ENCODE measurements at places on chromosomes 4 and X.

DNA sequence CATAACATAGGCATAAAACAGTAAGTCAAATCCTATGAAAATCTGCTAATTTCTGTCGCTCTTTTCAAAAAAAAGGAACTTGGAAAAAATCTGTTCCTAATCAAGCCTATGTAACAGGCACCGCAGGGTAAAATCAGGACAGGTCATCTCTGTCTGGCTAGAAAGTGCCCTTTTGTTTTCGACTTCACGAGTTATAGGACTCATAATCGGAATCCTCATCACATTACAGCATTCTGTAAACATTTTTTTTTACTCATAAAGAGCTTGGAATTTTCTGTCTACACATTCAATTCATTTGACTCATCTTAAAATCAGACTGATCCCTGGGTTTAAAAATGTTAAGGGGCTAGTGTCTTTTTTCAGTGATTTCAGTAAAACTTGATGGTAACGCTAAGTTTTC is 181.7 kb upstream of the TBC1D9 start:
- no peak for DNase-seq

GRCh38 chr4:26687728-26688127 is 103.8 kb downstream of the TBC1D19 start:
- DNase-seq: no peak

DNA sequence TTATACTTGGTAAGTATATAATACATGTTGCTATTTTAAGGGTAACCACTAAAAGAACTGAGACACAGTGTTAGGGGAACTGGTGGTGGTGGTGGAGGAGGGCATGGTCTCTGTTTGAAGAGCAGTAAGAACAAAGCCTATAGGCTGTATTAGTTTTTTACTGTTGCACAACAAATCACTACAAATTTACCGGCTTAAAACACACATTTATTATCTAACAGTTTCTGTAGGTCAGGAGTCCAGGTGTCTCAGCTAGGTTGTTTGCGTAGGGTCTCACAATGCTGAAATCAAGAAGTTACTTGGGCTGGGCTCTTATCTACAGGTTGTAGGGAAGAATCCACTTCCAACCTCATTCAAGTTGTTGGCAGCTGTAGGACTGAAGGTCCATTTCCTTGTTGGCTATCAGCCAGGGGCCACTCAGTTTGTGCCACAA is 52.6 kb downstream of the CASK start:
- no peak for DNase-seq

DNA sequence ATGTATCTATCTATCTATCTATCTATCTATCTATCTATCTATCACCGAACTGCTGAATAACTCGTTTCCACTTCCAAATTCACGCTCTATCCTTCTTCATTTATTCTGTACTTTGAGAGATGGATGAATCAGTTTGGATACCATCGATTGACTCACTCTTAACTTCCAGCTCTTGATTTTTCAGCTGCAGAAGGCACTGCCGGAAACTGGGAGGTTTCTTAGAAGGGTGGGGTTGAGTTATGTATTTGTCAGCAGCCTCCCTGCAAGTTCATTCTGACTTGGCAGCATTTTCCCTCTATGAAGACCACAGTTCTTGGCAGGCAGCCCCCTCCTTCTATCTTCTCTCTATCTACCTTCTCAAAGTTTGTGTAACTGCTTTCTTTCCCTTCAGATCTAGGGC is 112.0 kb upstream of the MAGEB18 start:
- no peak for DNase-seq

GRCh38 chr4:109410776-109411175 is 22.8 kb upstream of the SEC24B start:
- no peak for DNase-seq

- DNase-seq: peak; percentile 67
These were observed 202.0 kb downstream of the DCLK2 start for GRCh38 chr4:150280081-150280895.

DNA sequence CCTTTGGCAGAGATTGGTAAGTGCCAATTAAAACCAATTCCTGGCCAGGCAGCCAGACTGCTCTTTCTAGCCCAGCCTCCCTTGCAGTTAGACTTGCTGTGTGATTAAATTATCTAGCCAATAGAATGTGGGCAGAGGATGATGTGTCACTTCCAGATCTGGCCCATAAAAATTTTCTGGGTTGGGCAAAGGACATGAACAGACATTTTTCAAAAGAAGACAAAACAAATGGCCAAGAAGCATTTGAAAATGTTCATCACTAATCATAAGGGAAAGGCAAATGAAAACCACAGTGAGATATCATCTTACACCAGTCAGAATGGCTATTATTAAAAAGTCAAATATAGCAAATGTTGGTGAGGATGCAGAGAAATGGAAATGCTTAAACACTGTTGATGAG is 71.4 kb upstream of the STIM2 start:
- no peak for DNase-seq
